Stimulated activated naive CD4-positive, alpha-beta T cell (primary cell): ENCODE measurements at places on chromosomes 7 and 10.

DNA sequence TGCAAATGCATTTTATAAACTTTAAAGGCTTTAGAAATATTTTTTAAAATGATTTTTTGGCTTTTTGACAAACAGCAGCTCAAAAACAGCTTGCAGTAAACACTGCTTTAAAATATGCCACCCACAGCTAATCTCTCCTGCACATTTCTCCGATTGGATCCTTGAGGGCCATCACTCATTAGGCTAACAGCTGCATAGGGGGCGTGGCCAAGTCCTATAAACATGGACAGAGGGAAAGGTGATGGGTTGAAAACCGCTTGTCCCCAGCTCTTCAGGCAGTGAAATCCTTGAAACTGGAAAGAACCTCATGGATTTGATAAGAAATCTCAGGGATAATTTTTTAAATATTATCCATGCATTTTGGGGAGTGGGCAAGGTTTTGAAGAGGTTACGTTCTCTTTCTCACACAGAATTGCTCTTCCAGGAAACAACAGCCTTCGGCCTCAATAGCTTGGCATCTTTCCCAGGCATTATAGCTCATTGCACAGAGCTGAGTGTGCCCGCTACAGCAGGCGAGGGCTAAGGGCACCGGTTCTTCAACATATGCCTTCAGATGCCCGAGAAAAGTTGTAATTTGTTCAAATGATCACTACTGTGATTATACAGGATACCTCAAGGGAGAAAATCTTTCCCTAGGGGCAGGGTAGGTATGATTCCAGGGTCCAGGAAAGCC, 1.7 kb downstream of the PLEKHS1 start:
- no peak for DNase-seq

GRCh38 chr7:41910940-41911600, 208.2 kb upstream of the INHBA start:
- no peak for DNase-seq

DNA sequence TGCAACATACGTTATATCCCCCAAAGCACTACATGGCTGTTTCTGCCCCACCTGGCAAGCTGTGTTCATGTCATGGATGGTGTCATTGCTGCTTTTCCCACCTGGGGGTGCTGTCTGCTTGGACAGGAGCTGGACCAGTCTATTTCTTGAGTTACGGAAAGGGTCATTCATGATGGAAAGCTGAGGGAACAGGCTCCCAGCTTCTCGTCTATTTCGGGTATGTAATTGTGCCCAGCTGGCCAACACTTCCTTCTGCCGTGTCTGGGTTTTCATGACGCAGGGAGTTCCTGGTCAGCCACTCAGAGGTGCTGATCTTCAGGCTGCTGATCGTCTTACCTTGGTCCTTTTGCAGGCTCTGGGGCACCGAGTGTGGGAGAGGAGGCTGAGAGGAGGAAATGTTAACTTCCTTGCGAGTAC, 8.6 kb downstream of the BTBD16 start:
- DNase-seq, result no peak

- DNase-seq, result no peak
These were observed 160.3 kb upstream of the KLF14 start for GRCh38 chr7:130894146-130894908.

- DNase-seq, result no peak
These were observed 33.2 kb downstream of the NRF1 start for GRCh38 chr7:129644634-129645230.
